ENCODE measurements at places on chromosomes 6 and 20. TPM values are rescaled to one million over a fixed set of nuclear protein-coding genes. Genes with fewer than 3 reads are reported as not detected.

The NFATC2 gene
- 0.09 TPM for total RNA-seq

The CFAP61 gene
- total RNA-seq, result not detected

The DEFB118 gene
- not detected for total RNA-seq

The SULF2 gene
- total RNA-seq, result 3.8 TPM

Measured in bronchial smooth muscle cell (primary cell).